Left ventricle myocardium inferior (tissue), 1 donor: ENCODE measurements at places on chromosomes 3 and 15.

GRCh38 chr3:42067326-42067725 is 23.8 kb upstream of the TRAK1 start:
- no peak for DNase-seq

GRCh38 chr3:42728056-42728455 is 25.5 kb upstream of the HHATL start:
- peak; percentile 53 for DNase-seq

DNA sequence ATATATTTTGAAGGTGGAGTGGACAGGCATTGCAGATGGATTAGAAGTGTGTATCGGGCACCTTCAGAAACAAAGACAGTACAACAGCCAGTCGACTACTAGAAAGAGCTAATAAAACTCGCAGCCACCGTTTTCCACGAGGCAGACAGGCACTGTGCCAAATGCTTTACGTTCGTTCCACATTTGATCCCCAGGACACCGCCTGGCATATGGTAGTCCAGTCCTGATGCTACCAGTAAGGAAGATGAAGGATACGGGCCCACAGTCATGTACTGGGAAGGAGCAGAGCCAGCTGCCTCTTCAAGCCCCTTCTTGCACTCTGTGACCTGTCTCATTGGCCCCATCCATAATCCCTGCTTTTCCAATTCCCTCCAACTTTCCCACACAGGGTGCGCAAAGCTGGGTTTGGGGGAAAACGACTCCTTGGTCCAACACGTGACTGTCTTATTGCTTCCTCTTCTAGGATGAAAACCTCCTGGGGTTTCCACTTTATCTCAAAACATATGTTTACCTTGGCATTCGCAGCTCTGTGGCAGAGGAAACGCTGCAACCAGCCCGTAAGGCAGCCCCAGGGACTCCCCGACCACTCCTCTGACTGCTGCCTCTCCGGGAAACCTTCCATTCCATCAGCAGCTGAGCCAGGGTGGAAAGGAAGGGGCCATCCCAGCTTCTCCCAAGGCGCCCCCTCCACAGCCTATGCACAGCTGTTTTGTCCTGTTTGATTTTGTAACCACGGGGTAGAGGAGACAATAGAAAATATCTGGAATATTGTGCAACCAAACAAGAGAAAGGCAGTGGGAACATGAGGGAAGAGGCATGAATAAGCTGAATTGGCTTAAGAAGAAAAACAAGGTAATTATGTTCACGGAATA is 107.4 kb downstream of the ADAMTS17 start:
- DNase-seq, result peak; percentile 73

- no peak for DNase-seq
Observed at GRCh38 chr3:127589600-127590281, 792 bp downstream of the TPRA1 start.

GRCh38 chr15:75697523-75697922 is 15.1 kb downstream of the CSPG4 start:
- DNase-seq, result no peak

GRCh38 chr3:61964566-61964965 is 403.2 kb downstream of the PTPRG start:
- DNase-seq, result no peak

- DNase-seq, result no peak
Observed at GRCh38 chr3:16886303-16886683, 1.5 kb downstream of the PLCL2 start.

GRCh38 chr3:83233715-83234114 is 1472.3 kb upstream of the GBE1 start:
- no peak for DNase-seq

GRCh38 chr15:49741712-49742111 is 120.9 kb downstream of the DTWD1 start:
- no peak for DNase-seq

GRCh38 chr3:178455226-178455625 is 81.0 kb upstream of the KCNMB2 start:
- no peak for DNase-seq

GRCh38 chr3:197575362-197575761 is 19.6 kb upstream of the BDH1 start:
- no peak for DNase-seq

- DNase-seq, result no peak
Observed at GRCh38 chr15:72847033-72847432, 63.5 kb upstream of the ADPGK start.

- DNase-seq, result no peak
Observed at GRCh38 chr3:28326458-28326926, 22.0 kb upstream of the ZCWPW2 start.
